Activated CD4-positive, alpha-beta memory T cell treated with anti-CD3 and anti-CD28 coated beads for 36 hours (primary cell): ENCODE measurements at places on chromosomes 4 and X. TPM values are rescaled to one million over a fixed set of nuclear protein-coding genes. Genes with fewer than 3 reads are reported as not detected.

DNA sequence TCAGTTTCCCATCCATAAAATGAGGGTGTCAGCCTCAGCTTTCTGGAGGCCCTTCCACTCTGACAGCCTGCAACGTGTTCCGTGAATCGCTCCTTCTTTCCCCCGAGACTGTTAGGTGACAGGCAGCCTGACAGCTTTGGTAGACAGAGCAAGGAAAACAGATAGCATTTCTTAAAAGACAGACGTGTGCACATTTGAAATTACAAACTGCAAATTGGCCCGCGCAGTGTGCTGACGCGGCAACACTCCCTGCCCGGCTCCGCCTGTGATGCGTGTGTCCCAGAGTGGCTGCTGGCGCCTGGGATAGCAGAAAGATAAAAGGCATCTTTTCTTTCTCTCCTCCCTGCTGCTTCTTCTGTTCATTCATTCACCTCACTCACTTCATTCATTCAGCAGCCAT lies 245.3 kb downstream of the AFAP1 start:
- no peaks in the 10 kb centered on the region for H3K4me1 ChIP-seq
- H3K4me3 ChIP-seq, result no peak overlapping the region
- peaks cover 15% of the 10 kb centered on the region for H3K27me3 ChIP-seq
- no peaks in the 10 kb centered on the region for H3K36me3 ChIP-seq
- DNase-seq, result no peak

DNA sequence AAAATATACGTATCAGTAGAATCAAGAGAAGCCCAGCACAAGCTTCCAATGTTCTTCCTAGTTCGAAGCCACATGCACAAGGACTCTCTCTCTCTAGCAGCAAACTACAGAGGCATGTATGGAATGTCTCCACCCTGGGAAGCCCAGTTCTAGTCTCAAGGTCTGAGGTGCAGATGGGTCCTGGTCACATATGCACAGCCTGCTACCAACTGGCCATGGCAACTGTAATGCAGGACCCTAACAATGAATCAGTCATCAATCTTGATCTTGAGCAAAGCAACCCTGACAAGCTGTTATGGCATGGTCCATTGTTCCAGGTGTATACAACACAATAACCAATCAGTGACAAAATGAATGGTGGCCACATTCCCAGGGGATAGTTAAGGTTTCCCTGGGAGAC lies 55.8 kb downstream of the MBNL3 start:
- no peak for DNase-seq
- no peak overlapping the region for H3K27ac ChIP-seq
- H3K36me3 ChIP-seq, result peaks cover 4% of the 10 kb centered on the region
- no peak overlapping the region for H3K4me3 ChIP-seq

GRCh38 chrX:57900975-57901374 lies 9.3 kb downstream of the ZXDA start:
- H3K27me3 ChIP-seq, result no peaks in the 10 kb centered on the region
- H3K27ac ChIP-seq, result no peak overlapping the region
- H3K4me3 ChIP-seq, result no peak overlapping the region
- H3K36me3 ChIP-seq, result peaks cover 9% of the 10 kb centered on the region
- H3K4me1 ChIP-seq, result peaks cover 14% of the 10 kb centered on the region

DNA sequence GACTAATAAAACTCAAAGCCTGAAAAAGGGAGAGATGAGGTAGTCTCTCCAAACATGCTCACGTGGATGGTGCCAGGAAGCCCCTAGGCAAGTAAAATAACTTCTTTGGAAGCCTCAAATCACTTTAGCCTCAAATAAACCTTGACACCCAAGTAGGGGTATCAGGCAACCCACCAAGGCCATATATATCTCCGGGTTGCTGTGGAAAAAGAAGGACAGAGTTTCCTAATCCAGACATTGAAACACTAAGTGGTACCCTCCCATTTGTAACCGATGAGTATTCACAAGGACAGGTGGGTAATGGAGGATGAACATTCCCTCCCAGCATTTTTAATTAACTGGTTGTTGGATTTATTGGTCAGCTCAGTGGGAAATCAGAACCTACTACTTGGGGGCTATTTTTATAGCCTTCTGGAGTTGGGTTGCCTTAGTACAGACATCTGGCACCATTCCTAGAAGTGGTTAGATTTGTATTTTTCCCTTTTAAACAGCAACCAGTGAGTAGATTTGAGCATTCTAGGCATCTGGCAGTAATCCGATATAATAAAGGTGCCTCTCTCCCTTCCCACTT lies 87.7 kb downstream of the GPC3 start:
- no peak for DNase-seq
- no peak overlapping the region for H3K4me3 ChIP-seq
- H3K27me3 ChIP-seq, result no peaks in the 10 kb centered on the region
- H3K4me1 ChIP-seq, result no peaks in the 10 kb centered on the region
- no peaks in the 10 kb centered on the region for H3K36me3 ChIP-seq

DNA sequence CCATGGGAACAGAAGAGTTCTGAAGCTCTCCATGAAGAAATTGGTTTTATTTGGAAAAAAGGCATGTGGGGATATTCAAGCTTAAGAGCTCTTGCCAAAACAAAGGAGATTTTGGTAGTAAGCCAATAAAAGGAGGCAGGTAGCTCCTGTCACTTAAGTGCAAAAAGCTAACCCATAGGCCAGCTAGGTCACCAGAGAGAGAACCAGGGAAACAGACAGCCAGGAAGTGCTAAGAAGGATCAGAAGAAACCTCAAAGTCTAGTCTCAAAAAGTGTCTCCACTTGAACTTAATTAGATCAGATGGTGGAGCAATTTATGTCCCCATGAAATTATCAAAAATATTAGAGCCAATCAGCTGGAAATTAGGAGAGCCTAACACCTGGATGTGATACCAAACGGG lies 49.2 kb downstream of the CD40LG start:
- H3K4me3 ChIP-seq, result no peak overlapping the region
- peak overlapping the region; percentile 80 for H3K27ac ChIP-seq
- no peaks in the 10 kb centered on the region for H3K27me3 ChIP-seq
- no peak for DNase-seq
- peaks cover 53% of the 10 kb centered on the region for H3K4me1 ChIP-seq

RAB40A gene
- 0.10 TPM for total RNA-seq

CLNK gene
- total RNA-seq, result not detected

GRCh38 chr4:42617030-42617429 lies 39.9 kb downstream of the ATP8A1 start:
- peaks cover 30% of the 10 kb centered on the region for H3K36me3 ChIP-seq
- no peak overlapping the region for H3K4me3 ChIP-seq
- no peaks in the 10 kb centered on the region for H3K27me3 ChIP-seq
- no peaks in the 10 kb centered on the region for H3K4me1 ChIP-seq

- DNase-seq, result no peak
- no peaks in the 10 kb centered on the region for H3K27me3 ChIP-seq
- peaks cover 10% of the 10 kb centered on the region for H3K36me3 ChIP-seq
- no peak overlapping the region for H3K4me3 ChIP-seq
Measured at GRCh38 chr4:52966781-52967180, 104.7 kb downstream of the RASL11B start.

- H3K4me1 ChIP-seq, result no peaks in the 10 kb centered on the region
- H3K4me3 ChIP-seq, result no peak overlapping the region
- H3K36me3 ChIP-seq, result peaks cover 9% of the 10 kb centered on the region
- no peaks in the 10 kb centered on the region for H3K27me3 ChIP-seq
Measured at GRCh38 chr4:165096776-165097175, 15.9 kb downstream of the TMEM192 start.

GRCh38 chrX:19912-20571 lies 261.1 kb upstream of the PLCXD1 start:
- peak; percentile 22 for DNase-seq
- peak overlapping the region; percentile 38 for H3K27ac ChIP-seq
- H3K36me3 ChIP-seq, result no peaks in the 10 kb centered on the region
- H3K27me3 ChIP-seq, result no peaks in the 10 kb centered on the region
- H3K4me1 ChIP-seq, result no peaks in the 10 kb centered on the region

GRCh38 chr4:40446839-40447238 lies 111.7 kb downstream of the CHRNA9 start:
- H3K4me3 ChIP-seq, result no peak overlapping the region
- H3K27ac ChIP-seq, result no peak overlapping the region
- no peaks in the 10 kb centered on the region for H3K27me3 ChIP-seq
- peaks cover 2% of the 10 kb centered on the region for H3K4me1 ChIP-seq
- no peak for DNase-seq

DGAT2L6 gene
- not detected for total RNA-seq

TCP11X2 gene
- total RNA-seq, result not detected

FAM200B gene
- 8.9 TPM for total RNA-seq

- no peak for DNase-seq
- no peaks in the 10 kb centered on the region for H3K36me3 ChIP-seq
- no peak overlapping the region for H3K27ac ChIP-seq
- no peak overlapping the region for H3K4me3 ChIP-seq
- peaks cover 5% of the 10 kb centered on the region for H3K27me3 ChIP-seq
Measured at GRCh38 chr4:122759639-122760310, 27.3 kb downstream of the BBS12 start.

CENPVL3 gene
- total RNA-seq, result not detected

GRCh38 chr4:155828628-155829027 lies 37.4 kb downstream of the ASIC5 start:
- H3K4me3 ChIP-seq, result no peak overlapping the region
- no peak for DNase-seq
- H3K36me3 ChIP-seq, result no peaks in the 10 kb centered on the region
- no peaks in the 10 kb centered on the region for H3K4me1 ChIP-seq
- peaks cover 5% of the 10 kb centered on the region for H3K27me3 ChIP-seq

ARHGAP6 gene
- total RNA-seq, result not detected

POU3F4 gene
- not detected for total RNA-seq

DNA sequence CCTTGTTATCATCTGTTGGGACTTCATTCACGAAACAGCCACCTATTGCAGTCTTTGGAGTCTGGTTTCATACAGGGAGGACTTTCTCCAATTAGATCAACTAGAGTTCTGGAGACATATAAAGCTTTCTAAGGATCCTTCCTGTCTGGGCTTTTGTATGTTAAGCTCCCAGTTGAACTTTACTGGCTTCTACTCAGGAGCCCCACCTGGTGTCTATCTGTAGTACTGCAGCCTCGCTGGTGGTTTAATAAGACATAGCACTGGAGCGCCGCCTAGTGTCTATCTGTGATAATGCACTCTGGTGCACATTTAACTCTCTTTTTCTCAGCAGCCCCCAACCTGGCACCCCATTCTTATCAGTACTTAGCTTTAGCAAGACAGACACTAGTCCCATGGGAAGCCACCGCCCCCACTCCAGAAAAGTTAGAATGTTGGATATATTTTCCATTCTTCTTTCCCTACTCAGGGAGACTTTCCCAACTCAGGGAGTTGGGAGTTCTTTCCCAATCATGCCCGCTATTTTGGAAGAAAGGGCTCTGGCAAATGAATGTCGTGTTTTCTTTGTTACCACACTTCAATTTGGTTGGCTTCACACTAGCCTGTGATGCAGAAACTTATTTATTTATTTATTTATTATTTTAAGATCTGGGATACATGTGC lies 36.9 kb upstream of the SYTL4 start:
- no peaks in the 10 kb centered on the region for H3K27me3 ChIP-seq
- no peaks in the 10 kb centered on the region for H3K4me1 ChIP-seq
- peak; percentile 86 for DNase-seq
- no peak overlapping the region for H3K4me3 ChIP-seq
- no peak overlapping the region for H3K27ac ChIP-seq

- H3K4me3 ChIP-seq, result peak overlapping the region; percentile 77
- peak overlapping the region; percentile 87 for H3K27ac ChIP-seq
- H3K4me1 ChIP-seq, result peaks cover 56% of the 10 kb centered on the region
- H3K36me3 ChIP-seq, result no peaks in the 10 kb centered on the region
Measured at GRCh38 chrX:150570512-150570911, 2.1 kb downstream of the MTM1 start.

GRCh38 chrX:123219916-123220315 lies 35.8 kb downstream of the GRIA3 start:
- H3K4me1 ChIP-seq, result no peaks in the 10 kb centered on the region
- no peak for DNase-seq
- H3K36me3 ChIP-seq, result no peaks in the 10 kb centered on the region
- no peak overlapping the region for H3K27ac ChIP-seq

DNA sequence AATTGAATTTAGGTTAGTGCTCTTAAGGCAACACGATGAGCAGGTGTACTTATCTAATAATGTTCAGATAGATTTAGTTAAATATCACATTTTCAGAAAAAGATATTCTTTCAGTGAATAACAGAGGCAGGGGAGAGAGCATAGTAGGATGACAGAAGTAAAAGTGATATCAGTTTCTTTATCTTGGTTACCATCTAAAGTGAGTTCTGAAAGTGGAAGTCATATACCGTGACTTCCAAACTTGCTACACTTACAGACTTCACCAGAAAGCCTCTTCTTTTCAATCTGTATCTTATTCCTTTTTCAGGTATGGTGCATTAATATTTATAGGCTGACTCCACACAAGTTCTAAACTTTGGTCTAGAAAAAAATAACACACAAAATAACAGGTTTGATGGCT lies 124.9 kb downstream of the POU4F2 start:
- no peak overlapping the region for H3K27ac ChIP-seq
- DNase-seq, result no peak
- H3K4me3 ChIP-seq, result no peak overlapping the region
- H3K27me3 ChIP-seq, result no peaks in the 10 kb centered on the region
- H3K36me3 ChIP-seq, result no peaks in the 10 kb centered on the region

GRCh38 chrX:27254656-27255055 lies 208.5 kb downstream of the PPP4R3C start:
- DNase-seq, result no peak
- H3K27me3 ChIP-seq, result no peaks in the 10 kb centered on the region
- H3K4me1 ChIP-seq, result no peaks in the 10 kb centered on the region
- no peak overlapping the region for H3K27ac ChIP-seq
- H3K4me3 ChIP-seq, result no peak overlapping the region
- no peaks in the 10 kb centered on the region for H3K36me3 ChIP-seq

LRP2BP gene
- total RNA-seq, result 0.36 TPM

GRCh38 chr4:140626661-140627376 lies 58.1 kb upstream of the UCP1 start:
- DNase-seq, result no peak
- H3K4me1 ChIP-seq, result no peaks in the 10 kb centered on the region
- H3K36me3 ChIP-seq, result no peaks in the 10 kb centered on the region
- H3K27ac ChIP-seq, result no peak overlapping the region

- H3K4me1 ChIP-seq, result no peaks in the 10 kb centered on the region
- peaks cover 30% of the 10 kb centered on the region for H3K27me3 ChIP-seq
- H3K36me3 ChIP-seq, result no peaks in the 10 kb centered on the region
- H3K27ac ChIP-seq, result no peak overlapping the region
Measured at GRCh38 chr4:76894537-76895255, 3.2 kb downstream of the SOWAHB start.

GRCh38 chr4:1574601-1575417 lies 109.3 kb downstream of the FAM53A start:
- H3K27me3 ChIP-seq, result no peaks in the 10 kb centered on the region
- no peak for DNase-seq
- no peaks in the 10 kb centered on the region for H3K4me1 ChIP-seq
- H3K4me3 ChIP-seq, result no peak overlapping the region
- no peak overlapping the region for H3K27ac ChIP-seq
- H3K36me3 ChIP-seq, result no peaks in the 10 kb centered on the region

FMR1NB gene
- total RNA-seq, result not detected

DNA sequence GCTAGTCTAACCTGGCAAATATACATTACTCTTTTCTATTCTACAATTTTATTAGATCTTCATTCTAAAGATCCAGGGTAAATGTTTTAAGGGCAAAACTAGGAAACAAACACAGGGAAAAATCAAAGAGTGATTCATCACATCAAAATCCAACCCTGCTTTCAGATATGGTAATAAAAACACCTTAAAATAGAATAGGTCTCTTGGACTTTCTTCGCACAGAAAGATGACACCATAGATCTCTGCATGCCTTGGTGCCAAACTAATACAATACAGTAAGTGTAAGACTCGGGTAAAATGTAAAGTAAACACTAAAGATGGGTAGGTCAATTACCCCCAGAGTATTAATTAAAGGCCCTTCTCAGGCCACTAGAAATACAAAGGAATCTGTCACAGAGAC lies 34.2 kb downstream of the LDB2 start:
- H3K36me3 ChIP-seq, result no peaks in the 10 kb centered on the region
- no peaks in the 10 kb centered on the region for H3K4me1 ChIP-seq
- DNase-seq, result no peak
- H3K27me3 ChIP-seq, result no peaks in the 10 kb centered on the region
- no peak overlapping the region for H3K27ac ChIP-seq
